Diencephalon (tissue), 1 donor: ENCODE measurements at places on chromosomes 1 and 21. TPM values are rescaled to one million over a fixed set of nuclear protein-coding genes. Genes with fewer than 3 reads are reported as not detected.

Gene SPRR1B
- total RNA-seq, result not detected

Gene SPATA46
- total RNA-seq, result not detected

Gene CAMK2N1
- total RNA-seq, result 128 TPM

Gene HSF2BP
- total RNA-seq, result 2.5 TPM

Gene DNASE2B
- total RNA-seq, result 0.23 TPM

Gene CYP4X1
- 26.1 TPM for total RNA-seq

Gene CATSPERE
- 4.2 TPM for total RNA-seq

Gene SPRR3
- not detected for total RNA-seq

Gene ELAVL4
- 119 TPM for total RNA-seq

Gene TCHHL1
- total RNA-seq, result not detected

Gene TSPEAR
- total RNA-seq, result 0.23 TPM

Gene HTR1D
- total RNA-seq, result 1.2 TPM

Gene LRRC3
- 5.8 TPM for total RNA-seq

Gene KRTAP19-3
- not detected for total RNA-seq

Gene TINAGL1
- 3.0 TPM for total RNA-seq

Gene NGF
- total RNA-seq, result 2.1 TPM

Gene DNMT3L
- not detected for total RNA-seq

Gene F11R
- total RNA-seq, result 11.5 TPM

Gene ATG4C
- total RNA-seq, result 24.2 TPM

Gene LRRC71
- total RNA-seq, result 1.2 TPM

Gene OPRD1
- total RNA-seq, result 2.8 TPM

Gene LCE2C
- not detected for total RNA-seq

Gene C1QB
- 11.3 TPM for total RNA-seq

Gene ADAMTS5
- total RNA-seq, result 4.6 TPM

Gene CFHR5
- total RNA-seq, result not detected

Gene SLC26A9
- not detected for total RNA-seq

Gene CFAP141
- total RNA-seq, result not detected

Gene CTH
- 7.8 TPM for total RNA-seq

Gene YY1AP1
- total RNA-seq, result 496 TPM

Gene SPRR2B
- total RNA-seq, result not detected

Gene SMIM1
- 0.92 TPM for total RNA-seq

Gene KCNK2
- total RNA-seq, result 34.8 TPM

Gene TPTE
- not detected for total RNA-seq

Gene TMEM82
- total RNA-seq, result not detected

Gene OR14A2
- not detected for total RNA-seq

Gene DNAJC28
- total RNA-seq, result 8.5 TPM

Gene CR1L
- total RNA-seq, result not detected

Gene ADGRL4
- total RNA-seq, result 4.2 TPM

Gene WNT3A
- total RNA-seq, result not detected

Gene CAPN8
- total RNA-seq, result not detected

Gene ETV3
- 18.9 TPM for total RNA-seq

Gene HPDL
- 1.2 TPM for total RNA-seq

Gene PGLYRP4
- total RNA-seq, result not detected

Gene DSCAM
- total RNA-seq, result 17.8 TPM

Gene HS2ST1
- total RNA-seq, result 49.1 TPM

Gene CCDC27
- total RNA-seq, result not detected

Gene PLD5
- total RNA-seq, result 6.0 TPM

Gene LEMD1
- total RNA-seq, result 4.6 TPM

Gene PCP4L1
- total RNA-seq, result 27.9 TPM

Gene OR2G6
- total RNA-seq, result not detected

Gene ZFP69
- total RNA-seq, result 12.0 TPM

Gene CELA2A
- total RNA-seq, result not detected

Gene FLVCR1
- 38.8 TPM for total RNA-seq

Gene HAPLN2
- total RNA-seq, result 0.23 TPM

Gene ALPL
- 10.4 TPM for total RNA-seq
